ENCODE measurements at places on chromosomes 1 and 21.
A peak's percentile ranks its signal among the peaks of the same experiment; 100 is the strongest.

DNA sequence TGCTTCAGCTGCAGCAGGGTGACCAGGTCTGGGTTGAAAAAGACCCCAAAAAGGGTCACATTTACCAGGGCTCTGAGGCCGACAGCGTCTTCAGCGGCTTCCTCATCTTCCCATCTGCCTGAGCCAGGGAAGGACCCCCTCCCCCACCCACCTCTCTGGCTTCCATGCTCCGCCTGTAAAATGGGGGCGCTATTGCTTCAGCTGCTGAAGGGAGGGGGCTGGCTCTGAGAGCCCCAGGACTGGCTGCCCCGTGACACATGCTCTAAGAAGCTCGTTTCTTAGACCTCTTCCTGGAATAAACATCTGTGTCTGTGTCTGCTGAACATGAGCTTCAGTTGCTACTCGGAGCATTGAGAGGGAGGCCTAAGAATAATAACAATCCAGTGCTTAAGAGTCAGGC, 2.9 kb downstream of the C1QA start:
- no peak for DNase-seq

- no peak for DNase-seq
Measured at GRCh38 chr1:154910851-154911250, 25.7 kb downstream of the PMVK start.

DNA sequence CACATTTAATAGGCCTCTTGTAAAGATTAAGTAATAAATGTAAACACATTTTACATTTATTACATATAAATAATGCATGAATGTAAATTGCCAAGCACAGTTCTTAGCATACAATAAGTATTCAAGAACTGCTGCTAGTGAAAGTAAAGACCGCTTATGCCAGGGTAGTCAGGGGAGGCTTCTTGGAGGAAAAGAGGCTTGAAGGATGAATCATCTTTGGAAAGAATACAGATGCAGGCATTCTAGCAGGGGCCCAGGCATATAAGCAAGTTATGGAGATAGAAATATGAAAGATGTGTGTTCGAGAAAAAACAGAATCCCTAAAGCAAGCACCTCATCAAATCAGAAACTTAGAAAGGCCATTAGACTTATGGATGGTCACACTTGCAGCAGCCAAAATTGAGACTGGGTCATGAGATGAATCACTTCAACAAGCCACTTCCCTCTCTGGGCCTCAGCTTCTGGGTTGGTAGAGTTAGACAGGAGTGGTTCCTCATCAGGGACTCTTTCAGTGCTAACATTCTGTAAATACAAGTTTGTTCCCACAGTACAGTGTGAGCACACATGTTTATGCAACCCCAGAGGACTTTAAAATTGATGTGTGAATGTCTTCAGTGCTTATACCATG, 79.8 kb upstream of the ROR1 start:
- no peak for DNase-seq

DNA sequence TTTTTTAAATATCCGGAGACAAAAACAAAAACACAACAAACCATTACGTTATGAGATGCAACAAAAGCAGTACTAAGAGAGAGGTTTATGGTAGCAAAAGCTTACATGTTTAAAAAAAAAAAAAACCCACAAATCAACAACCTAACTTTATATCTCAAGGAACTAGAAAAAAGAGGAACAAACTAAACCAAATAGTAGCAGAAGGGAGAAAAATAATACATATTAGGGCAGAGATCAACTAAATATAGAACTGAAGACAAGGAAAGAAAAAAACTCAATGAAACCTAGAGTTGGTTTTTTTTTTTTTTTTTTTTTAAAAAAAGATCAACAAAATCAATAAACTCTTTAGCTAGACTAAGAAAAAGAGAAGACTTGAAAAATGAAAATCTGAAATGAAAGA, 34.9 kb downstream of the ZNF644 start:
- DNase-seq = no peak

- no peak for DNase-seq
Measured at GRCh38 chr1:226832613-226833012, 37.8 kb upstream of the PSEN2 start.

- DNase-seq = no peak
Measured at GRCh38 chr21:36186506-36187399, 30.1 kb downstream of the DOP1B start.

- no peak for DNase-seq
Measured at GRCh38 chr1:221137666-221138065, 258.4 kb downstream of the HLX start.

DNA sequence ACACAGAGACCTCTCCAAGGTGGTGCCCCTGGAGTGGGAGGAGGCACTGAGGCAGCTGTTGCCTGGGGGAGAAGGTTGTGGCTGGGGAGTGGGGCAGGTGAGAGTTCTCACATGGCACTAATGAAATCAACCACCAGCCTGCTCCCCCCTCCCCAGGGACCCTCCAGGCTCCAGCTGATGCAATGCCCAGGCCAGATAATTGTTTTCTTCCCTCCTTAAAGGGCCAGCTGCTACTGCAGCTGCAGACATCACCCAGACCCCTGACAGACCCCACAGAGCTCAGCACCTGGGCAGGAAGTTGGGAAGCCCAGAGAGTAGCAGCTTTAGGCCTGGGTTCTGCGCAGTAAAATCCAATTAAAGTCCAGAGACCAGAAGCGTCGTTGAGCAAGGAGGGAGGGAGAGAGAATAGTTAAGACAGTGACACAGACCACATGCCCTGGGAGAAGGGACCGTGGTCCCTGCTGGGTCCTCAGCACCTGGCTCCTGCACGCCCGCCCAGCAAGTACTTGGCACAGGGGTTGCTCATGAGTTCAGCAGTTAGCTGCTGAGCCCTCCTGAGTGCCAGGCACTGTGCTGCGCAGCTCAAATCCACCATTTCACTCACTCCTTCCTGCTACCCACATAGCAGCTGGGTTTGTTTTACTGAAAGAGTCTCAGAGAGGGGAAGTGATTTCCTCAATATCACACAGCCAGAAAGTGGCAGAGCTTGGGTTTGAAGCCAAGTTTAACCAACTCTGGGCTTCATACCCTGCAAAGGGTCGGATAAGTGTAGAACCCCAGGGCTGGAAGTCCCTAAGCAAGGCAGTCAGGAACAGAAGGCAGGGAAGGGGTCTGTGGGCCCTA, 1.9 kb downstream of the RIMS3 start:
- DNase-seq = peak; percentile 9

- DNase-seq = no peak
Measured at GRCh38 chr1:235105051-235106043, 23.3 kb downstream of the TOMM20 start.

GRCh38 chr1:27528818-27529703, 39.1 kb upstream of the WASF2 start:
- no peak for DNase-seq

DNA sequence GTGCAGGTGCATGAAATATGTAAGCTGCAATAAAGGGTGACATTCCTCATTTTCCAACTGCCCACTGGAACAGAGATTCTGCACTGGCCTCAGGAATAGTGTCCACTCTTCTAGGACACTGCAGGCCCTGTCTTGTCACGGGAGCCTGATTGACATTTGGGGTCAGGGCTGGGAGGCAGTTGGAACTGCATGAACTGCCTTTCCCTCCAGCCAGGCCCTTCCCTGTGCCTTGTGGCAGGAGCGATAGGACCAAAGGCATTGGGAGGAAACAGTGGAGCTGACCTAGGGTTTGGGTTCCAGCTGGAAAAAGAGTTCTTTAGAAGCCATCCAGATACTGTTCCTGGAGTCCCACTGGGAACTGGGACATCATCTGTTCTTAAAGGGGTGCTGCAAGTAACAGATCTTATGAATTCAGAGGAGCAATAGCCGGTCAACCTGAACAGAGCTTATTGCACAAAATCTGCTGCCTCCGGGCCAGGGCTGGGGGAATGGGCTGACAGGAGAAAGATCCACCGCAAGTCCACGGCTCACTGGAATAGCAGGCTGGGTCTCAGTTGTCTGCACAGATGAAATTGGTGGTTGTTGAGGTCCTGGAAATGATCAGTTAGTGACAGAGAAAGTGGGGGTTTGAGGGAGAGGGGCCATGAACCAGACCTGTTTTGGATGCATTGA, 451.7 kb downstream of the CAMTA1 start:
- DNase-seq = no peak

- DNase-seq = no peak
Measured at GRCh38 chr1:80633947-80634706, 1166.6 kb upstream of the ADGRL2 start.

GRCh38 chr1:151610142-151610541, 1.7 kb upstream of the SNX27 start:
- no peak for DNase-seq

GRCh38 chr1:245999697-246000637, 507.1 kb downstream of the SMYD3 start:
- DNase-seq = no peak

DNA sequence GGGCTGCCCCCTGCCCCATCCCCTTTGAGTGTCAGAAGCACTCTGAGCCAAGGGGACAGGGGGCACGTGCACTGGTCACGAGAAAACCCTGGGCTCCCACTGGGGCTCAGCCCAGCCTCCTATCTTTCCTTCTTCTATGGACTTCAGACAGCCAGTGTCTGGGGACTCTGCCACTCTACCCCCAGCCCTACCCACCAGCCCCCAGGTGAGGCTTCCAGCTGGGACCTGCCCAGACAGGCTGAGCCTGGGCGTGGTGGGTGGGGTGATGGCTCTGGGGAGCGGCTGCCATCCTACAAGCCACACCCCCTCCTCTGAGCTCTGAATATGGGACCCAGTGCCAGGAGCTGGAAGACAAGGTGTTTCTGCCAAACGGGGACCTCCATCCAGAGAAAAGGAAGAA, 8.0 kb upstream of the SFN start:
- DNase-seq = no peak

DNA sequence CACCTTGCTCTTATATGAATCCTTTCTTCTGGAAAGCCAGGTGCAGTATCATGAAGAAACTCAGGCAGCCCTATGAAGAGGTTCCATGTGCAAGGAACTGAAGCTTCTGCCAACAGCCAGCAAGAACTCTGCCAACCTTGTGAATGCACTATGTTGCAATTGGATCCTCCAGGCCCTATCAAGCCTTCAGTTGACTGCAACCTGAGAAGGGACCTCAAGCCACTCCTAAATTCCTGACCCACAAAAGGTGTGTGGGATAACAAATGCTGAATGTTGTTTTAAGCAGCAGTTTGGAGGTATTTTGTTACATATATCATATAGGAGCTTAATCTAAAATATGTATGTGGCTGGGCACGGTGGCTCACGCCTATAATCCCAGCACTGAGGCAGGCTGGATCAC, 84.0 kb downstream of the RERE start:
- no peak for DNase-seq

GRCh38 chr1:30286988-30287839, 436.2 kb downstream of the MATN1 start:
- no peak for DNase-seq

GRCh38 chr1:93459126-93459525, 11.2 kb downstream of the FNBP1L start:
- DNase-seq = no peak

- no peak for DNase-seq
Measured at GRCh38 chr1:17494114-17494729, 45.3 kb upstream of the ARHGEF10L start.

DNA sequence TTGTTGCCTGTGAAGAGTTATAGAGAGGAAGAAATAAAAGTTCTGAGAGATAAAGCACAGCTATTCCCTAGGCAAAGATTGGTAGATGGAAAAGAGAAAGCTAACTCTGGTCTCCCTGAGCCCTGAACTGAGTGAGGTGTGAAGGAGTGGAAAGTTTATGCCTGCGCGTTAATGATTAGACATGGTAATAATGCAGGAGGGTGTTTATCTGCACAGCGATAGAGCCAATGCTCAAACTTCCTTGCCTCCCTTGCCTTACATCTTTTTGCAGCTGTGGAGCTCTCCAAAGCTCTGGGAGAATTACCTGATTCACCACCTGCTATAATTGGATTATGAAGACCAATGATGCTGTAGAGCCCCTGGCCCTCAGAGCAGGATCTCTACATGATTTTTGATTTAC, 32.8 kb upstream of the CHRM3 start:
- DNase-seq = no peak

DNA sequence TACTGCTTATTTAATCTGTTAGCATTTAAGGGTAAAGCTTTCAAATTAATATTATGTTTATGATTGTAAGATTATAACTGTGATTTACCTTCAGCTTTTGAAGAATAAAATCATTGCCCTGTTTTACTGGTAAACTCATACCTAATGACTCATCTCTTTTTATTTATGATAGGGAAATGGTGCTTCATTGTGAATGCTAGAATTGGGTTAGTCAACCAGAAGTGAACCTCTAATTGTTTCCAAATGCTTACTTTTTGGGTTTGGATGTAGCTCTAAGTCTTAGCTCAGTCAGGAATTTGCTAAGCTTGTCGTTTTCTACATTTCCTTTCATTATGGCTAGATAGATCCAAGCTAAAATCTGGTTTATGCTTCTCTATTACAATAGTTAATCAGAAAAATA, 59.4 kb downstream of the SLC30A7 start:
- DNase-seq = no peak

DNA sequence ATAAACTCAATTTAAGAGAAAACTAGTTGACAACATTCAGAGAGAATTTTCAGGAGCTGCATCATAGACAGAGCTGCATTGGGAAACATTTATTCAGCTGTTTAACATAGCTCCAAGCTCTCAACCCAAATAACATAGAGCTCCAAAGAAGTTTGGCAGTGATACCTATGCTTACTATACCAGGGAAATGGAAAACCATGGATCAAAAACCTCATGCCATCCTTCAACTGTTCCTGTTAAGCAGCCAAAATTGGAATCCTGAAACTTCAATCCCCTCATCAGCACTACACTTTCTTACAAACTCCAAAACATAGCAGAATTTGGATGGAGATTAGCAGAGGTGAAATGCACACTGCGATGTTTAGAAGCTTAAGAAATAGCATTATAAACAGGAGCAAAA, 164.4 kb downstream of the USH2A start:
- no peak for DNase-seq

GRCh38 chr1:10832703-10833102, 36.3 kb upstream of the CASZ1 start:
- DNase-seq = no peak

- DNase-seq = no peak
Measured at GRCh38 chr1:13762642-13763041, 62.7 kb downstream of the PRDM2 start.

DNA sequence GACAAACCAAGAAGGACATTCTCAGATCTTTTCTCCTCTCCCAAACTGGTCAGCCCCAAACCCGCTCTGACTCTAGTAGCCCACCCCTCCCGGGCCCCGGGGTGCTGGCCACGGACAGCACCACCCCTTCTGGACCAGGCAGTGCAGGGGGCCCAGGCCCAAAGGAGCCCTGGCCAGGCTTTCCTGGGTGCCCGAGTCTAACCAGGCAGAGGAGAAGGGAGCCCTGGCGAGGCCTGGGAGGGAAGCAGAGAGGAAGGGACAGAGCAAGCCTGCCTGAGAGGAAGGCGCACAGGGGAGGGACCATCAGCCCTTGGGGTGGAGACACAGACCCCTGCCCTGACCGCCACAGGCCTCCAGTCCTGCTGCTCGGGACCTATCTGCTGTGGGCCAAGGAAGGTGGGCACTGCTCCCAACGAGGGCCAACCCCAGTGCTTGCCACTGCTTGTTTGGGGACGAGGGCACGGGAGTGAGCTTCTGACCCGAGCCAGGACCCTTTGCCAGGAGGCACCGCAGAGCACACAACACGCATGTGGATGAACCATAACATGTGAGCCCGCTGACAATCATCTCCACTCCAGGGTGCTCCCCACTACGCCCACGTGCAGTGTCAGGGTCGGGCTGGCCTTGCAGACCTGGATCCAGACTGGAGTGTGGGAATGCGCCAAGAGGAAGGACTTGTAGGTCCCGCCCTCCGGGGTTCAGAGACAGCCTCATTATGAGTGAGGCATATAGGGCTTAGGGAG, 57.6 kb downstream of the KCNAB2 start:
- DNase-seq = no peak

All from NCI-H1436 treated with DMSO at 0.1 percent for 48 hours (cell line).